ENCODE measurements at places on chromosomes 4 and X.

DNA sequence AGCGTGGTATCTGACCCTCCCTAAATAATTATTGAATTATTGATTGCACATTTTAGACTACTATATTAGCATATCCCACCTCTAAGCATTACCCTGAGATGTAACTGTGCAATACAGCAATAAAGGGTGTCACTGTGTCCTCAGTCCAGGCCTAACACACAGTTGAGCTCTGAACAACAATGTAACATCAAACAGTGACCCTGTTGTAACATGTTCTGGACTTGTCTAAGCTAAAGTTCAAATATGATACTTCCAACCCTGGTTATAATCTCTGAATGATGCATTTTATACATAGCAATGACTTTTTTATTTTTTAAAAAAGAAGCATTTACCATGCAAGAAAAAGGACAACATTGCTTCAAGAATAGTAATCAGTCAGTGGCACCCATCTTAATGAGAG lies 61.6 kb upstream of the DMD start:
- DNase-seq, result no peak

- no peak for DNase-seq
Observed at GRCh38 chrX:47864785-47865184, 28.1 kb downstream of the ZNF81 start.

GRCh38 chr4:182103614-182104319 lies 139.4 kb upstream of the TENM3 start:
- DNase-seq, result no peak

DNA sequence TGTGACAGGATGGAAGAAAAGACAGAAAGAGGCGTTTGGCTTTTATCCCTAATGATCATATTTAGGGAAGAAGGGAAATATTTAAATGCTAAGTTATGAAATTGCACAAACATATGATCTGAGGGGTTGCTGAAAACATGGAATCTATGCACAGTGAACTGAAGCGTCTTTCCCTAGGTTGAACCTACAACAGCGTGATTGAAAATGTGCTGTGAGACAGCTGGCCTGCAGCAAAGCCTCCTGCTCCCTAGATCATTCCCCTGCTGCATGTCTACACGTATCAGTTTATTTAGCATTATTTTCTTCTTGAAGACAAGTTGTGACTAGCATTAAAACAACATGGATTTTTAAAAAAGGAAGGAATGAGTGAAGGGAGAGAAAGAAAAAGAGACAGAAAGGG lies 272.5 kb upstream of the TRAM1L1 start:
- no peak for DNase-seq

GRCh38 chr4:4603592-4603991 lies 61.7 kb upstream of the STX18 start:
- DNase-seq, result no peak

- DNase-seq, result no peak
Observed at GRCh38 chr4:167868163-167868562, 224.2 kb upstream of the ANXA10 start.

GRCh38 chr4:11813951-11814446 lies 385.3 kb upstream of the HS3ST1 start:
- no peak for DNase-seq

DNA sequence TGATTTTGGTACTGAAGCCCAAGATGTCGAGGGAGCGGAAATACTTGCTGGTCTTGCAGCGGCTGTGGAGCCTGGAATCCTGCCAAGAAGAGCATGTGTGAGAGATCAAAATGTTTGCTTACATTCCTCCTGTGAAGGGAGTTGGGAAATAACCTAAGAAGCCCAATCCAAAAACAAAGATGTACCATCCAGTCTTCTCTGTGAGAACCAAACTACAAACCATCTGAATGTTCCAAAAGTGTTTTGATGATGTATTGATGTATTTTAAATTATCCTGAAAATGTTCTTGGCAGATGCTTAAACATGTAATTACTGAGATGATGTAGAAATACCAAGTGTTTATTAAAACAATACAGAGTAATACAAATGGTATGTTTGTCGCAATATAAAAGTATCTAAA lies 10.1 kb upstream of the ADH1A start:
- DNase-seq, result no peak

DNA sequence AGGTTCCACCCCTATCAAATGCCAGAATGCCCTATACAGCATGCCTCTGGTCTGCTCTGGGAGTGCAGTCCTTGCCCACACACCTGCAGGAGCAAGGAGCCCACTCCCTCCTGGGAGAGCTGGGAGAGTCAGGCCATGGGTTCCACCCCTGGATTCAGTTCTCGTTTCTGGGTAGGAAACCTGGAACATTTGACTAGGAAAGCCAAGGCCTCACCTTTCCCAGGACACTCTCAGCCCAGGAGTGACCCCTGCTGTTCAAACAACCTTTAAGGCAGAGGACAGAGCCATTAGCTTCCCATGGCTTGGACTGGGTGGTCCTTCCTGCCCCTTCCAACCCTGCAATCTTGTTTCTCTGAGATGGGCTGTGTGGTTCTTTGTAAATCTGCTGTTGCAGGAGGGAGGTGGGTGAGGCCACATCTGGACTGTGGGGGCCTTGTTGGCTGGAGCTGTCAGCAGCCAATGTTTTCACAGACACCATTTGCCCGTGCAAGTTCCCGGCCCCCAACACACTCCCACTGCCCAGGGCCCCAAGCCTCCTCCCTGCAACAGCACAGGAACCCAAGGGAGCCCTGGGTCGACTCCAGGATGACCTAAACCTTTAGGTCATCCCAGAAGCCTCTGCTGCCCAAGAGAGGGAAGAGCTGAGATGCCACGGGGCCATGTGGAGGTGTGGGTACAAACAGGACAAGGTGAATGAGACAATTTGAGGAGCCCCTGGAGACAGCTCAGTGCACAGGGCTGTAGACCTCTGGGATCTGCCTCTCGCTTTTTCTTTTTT lies 104.4 kb downstream of the PJA1 start:
- no peak for DNase-seq

DNA sequence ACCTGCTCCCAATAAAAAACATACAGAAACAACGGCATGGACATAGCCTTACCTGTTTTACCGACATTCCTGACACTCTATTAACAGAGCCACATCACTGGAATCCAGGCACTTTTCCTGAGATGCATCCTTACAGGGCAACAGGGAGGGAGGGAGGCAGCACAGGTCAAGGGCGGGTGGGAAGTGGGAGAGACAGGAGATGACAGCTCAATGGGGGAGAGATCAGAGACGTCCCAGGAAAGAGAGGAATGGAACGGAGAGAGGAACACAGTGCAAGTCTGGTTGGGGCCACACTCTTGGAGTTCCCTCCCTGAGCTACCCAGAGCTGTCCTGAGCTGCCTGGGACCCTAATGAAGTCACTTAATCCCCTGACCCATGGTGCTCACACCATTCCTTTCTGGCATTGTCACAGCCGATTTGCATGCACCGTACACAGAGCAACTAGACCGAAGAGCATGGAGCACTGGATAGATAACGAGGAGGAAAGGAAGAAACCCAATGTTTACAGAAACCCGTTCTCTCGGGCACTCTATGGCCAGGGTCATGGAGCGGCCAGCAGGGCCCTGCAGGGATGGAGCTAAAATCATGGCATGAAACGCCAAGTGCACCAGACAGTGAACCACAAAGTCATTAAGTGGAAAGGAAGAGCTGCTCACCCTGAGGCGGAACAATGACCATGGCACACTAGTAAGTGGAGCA lies 93.1 kb downstream of the NSUN7 start:
- DNase-seq, result no peak
